ENCODE measurements at places on chromosomes 1 and 21.

DNA sequence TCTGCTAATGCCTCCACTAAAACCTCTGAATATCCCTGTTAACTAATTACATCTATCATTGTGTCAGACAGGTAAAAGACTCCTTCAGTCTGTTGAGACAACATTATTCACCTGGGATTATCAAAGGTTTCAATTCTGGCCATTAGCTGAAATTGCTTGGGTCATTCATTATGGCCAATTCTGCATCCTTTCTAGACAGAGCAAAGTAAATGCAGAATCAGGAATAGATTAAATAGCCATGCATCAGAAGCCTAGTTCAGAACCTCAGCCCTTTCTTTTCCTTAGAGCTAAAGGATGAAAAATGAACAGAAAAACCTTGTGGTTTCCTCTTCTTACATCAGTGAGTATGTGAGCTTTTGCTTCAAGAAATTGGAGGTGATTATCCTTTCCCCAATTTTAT is 665.4 kb upstream of the CAMK1G start:
- DNase-seq = no peak

GRCh38 chr21:18985584-18985983 is 582.0 kb upstream of the TMPRSS15 start:
- DNase-seq = no peak

- no peak for DNase-seq
These were observed 4.3 kb upstream of the CELA2A start for GRCh38 chr1:15452216-15452615.

GRCh38 chr21:36929622-36930021 is 36.8 kb downstream of the HLCS start:
- no peak for DNase-seq

All from SW 1271 (cell line).